Mammary epithelial cell (primary cell): ENCODE measurements at places on chromosomes 3 and 15.
A peak's percentile ranks its signal among the peaks of the same experiment; 100 is the strongest.

DNA sequence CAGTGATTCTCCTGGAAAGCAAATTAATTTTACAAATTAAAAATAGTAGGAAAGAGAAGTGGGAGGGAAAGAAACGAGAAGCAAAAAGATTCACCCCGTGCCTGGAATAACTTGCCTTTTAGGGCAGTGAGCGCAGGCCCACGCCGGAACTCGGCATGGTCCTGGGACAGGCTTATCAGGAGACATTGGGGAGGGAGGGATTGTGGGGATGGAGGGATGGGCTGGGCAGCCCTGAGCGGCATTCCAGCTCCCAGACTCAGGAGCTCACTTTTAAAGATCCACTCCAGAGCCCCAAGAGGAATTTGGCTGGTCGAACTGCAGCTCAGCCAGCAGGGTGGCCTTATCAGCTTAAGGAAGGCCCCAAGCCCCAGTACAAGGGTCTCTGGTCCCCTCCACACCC lies 117.9 kb downstream of the ADCY5 start:
- DNase-seq: no peak

GRCh38 chr3:160928183-160928726 lies 172.2 kb downstream of the PPM1L start:
- peak; percentile 2 for DNase-seq

DNA sequence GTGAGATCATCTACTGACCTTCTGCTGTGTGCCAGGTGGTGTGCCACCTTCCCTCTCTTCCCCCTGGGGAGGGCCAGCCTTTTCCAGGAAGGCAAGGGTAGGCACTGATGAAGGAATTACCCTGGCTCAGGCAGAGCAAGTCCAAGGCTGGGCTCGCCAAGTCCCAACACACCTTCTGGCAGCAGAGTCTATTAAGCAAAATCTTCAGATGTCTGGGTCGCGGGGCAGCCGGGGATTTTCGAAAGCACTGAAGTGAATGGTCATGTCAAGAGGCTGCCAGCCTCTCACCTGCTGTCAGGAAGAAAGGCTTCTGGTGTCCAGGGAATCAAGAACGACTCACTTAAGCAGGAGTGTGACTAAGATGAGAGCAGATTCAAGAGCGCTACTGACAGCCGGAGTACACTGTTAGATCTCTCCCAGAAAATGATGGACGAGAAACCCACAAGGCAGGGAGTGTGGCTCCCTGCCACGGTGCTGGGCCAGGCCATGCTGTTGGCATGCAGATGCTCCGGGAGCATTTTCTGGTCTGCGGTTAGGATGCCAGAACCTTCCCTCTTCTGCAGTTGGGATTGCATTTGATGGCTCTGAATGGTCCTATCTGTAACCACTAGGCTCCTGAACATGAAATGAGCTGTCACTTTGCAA lies 479.8 kb downstream of the SHQ1 start:
- peak; percentile 45 for DNase-seq

GRCh38 chr3:73203101-73203500 lies 141.6 kb downstream of the EBLN2 start:
- no peak for DNase-seq
